Adipose tissue (tissue), 3 donors: ENCODE measurements at places on chromosomes 5 and 9. TPM values are rescaled to one million over a fixed set of nuclear protein-coding genes. Genes with fewer than 3 reads are reported as not detected.

The AJM1 gene
- 4.0 TPM for polyA plus RNA-seq

The ADAMTSL2 gene
- polyA plus RNA-seq = 2.0 TPM

The NIM1K gene
- polyA plus RNA-seq = 0.20 TPM

The C9orf152 gene
- polyA plus RNA-seq = 3.0 TPM

The CD74 gene
- polyA plus RNA-seq = 210 TPM

The FBXW11 gene
- 18.0 TPM for polyA plus RNA-seq

The PPP2R2B gene
- polyA plus RNA-seq = 0.31 TPM

The SH3GL2 gene
- 1.1 TPM for polyA plus RNA-seq

The FAM174A gene
- 29.6 TPM for polyA plus RNA-seq

The ZFP37 gene
- polyA plus RNA-seq = 0.70 TPM

The GTF3C4 gene
- 2.5 TPM for polyA plus RNA-seq

The KIF4B gene
- not detected for polyA plus RNA-seq

The BTNL8 gene
- polyA plus RNA-seq = 0.14 TPM

The MSX2 gene
- 2.1 TPM for polyA plus RNA-seq

The NKD2 gene
- polyA plus RNA-seq = 8.8 TPM

The ACOT12 gene
- polyA plus RNA-seq = not detected
